ENCODE measurements at places on chromosomes 3 and 15. TPM values are rescaled to one million over a fixed set of nuclear protein-coding genes. Genes with fewer than 3 reads are reported as not detected.

SUCNR1 gene
- not detected for polyA plus RNA-seq

DNA sequence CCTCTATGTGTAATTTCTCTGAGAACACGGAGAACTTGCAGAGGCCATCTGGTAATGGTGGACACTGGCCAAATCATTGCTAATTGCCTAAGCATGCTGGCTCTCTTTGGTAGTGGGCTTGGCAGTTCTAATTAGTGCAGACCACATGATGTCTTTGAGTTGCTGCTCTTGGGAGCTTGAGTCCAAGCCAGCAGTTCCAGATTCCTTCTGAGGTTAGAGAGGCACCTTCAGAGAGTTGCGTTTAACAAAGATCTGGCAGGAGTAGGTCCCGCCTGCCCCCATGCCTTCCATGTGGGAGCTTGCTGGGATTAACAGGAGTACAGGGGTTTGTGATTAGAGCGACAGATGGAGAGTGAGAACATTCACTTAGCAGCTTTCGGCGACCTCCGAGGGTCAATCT lies 449.0 kb upstream of the LMCD1 start:
- no peaks in the 10 kb centered on the region for H3K4me1 ChIP-seq
- H3K36me3 ChIP-seq = no peaks in the 10 kb centered on the region
- DNase-seq = no peak
- no peak overlapping the region for H3K27ac ChIP-seq

- no peaks in the 10 kb centered on the region for H3K27me3 ChIP-seq
- no peak overlapping the region for H3K27ac ChIP-seq
- peaks cover 16% of the 10 kb centered on the region for H3K4me1 ChIP-seq
- H3K4me3 ChIP-seq = peak overlapping the region; percentile 59
- peak; percentile 59 for DNase-seq
- H3K36me3 ChIP-seq = no peaks in the 10 kb centered on the region
Observed at GRCh38 chr15:92012368-92012629, 158.8 kb downstream of the SLCO3A1 start.

ZNF639 gene
- 26.8 TPM for polyA plus RNA-seq

DNA sequence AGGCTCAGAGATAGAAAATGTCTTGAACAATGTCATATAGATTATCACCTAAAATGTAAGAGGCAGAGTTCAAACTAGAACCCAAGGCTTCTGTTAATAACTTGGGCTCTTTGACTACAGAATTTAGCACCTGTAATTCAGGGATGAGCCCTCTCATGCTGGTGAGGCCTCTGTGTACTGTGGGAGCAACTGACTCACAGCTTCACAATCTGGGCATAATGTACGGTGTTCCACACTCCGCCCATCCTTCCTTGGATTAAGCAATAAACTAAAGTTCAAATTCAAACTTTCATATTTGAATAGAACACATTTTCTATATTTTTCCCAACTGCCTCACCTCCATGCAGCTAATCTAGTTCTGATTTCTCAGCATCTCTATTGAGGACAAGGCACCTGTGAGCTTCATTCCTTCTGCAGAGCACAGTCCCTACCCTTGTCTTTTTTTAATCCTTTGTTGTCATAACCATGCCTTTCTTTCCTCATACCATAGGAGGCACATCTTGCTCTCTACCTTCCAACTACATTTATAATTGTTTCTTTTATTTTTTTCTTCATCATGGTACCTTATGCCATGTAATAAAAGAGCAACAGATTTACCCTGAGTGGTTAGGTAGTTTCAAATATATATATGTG lies 392.1 kb downstream of the NLGN1 start:
- no peak overlapping the region for H3K27ac ChIP-seq
- H3K4me3 ChIP-seq = no peak overlapping the region
- no peaks in the 10 kb centered on the region for H3K36me3 ChIP-seq
- H3K27me3 ChIP-seq = no peaks in the 10 kb centered on the region
- peak; percentile 56 for DNase-seq

DNA sequence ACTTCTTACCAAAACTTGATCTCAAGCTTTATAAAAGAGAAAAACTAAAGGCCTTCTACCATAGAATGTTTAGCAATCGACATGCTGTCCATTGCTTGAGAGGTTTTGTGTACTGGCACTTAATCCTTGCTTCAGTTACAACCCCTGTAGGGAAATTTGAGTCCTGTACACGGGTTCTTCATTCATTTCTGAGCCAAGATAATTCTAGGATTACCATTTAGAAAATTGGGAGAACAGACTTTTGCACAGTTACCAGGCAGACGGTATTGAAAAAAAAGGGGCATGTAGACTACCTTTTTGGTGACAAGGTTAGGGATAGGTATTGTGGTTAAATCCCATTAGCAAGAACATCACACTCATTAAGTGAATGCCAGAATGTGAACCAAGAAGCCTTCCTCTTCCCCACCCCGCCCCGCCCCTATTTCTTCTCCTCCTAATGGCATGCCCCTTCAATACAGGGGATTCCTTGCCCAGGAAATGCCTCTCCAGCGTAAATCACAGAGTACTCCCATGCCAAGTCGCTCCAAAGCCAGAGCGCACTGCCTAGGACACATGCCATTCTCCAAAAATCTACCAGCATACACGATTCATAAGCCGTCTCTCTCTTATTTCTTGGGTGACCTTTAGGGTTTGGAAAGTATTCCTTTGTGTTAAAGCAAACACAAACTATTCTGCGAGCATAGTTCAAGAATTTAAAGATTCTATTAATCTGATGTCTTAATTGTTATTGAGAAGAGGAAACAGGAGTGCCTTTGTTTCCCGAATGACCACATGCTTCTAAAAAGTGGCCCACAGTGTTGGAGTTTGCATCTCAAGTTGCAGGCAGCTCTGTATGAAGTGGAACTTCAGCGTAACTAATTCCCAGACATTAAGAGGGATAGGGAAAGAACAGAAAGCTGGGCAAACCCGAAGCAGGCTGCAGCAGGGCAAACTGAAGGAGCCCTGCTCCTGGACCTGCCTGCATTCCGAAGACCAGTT lies 164.0 kb upstream of the NR2F2 start:
- no peak for DNase-seq
- no peak overlapping the region for H3K27ac ChIP-seq
- no peaks in the 10 kb centered on the region for H3K27me3 ChIP-seq
- no peaks in the 10 kb centered on the region for H3K36me3 ChIP-seq

SNX22 gene
- 0.94 TPM for polyA plus RNA-seq

GRCh38 chr15:84980196-84981053 lies 1.2 kb upstream of the PDE8A start:
- peak overlapping the region; percentile 89 for H3K27ac ChIP-seq
- H3K27me3 ChIP-seq = no peaks in the 10 kb centered on the region
- peaks cover 10% of the 10 kb centered on the region for H3K4me1 ChIP-seq
- peak overlapping the region; percentile 96 for H3K4me3 ChIP-seq

- H3K27me3 ChIP-seq = no peaks in the 10 kb centered on the region
- no peak overlapping the region for H3K27ac ChIP-seq
- H3K4me1 ChIP-seq = peaks cover 12% of the 10 kb centered on the region
- H3K36me3 ChIP-seq = no peaks in the 10 kb centered on the region
- DNase-seq = no peak
- no peak overlapping the region for H3K4me3 ChIP-seq
Observed at GRCh38 chr3:22265403-22265802, 514.4 kb upstream of the ZNF385D start.

- H3K27me3 ChIP-seq = no peaks in the 10 kb centered on the region
- H3K4me1 ChIP-seq = no peaks in the 10 kb centered on the region
- no peak overlapping the region for H3K4me3 ChIP-seq
- no peak overlapping the region for H3K27ac ChIP-seq
Observed at GRCh38 chr3:194606941-194607340, 26.3 kb downstream of the TMEM44 start.

CHP1 gene
- polyA plus RNA-seq = 86.2 TPM

ANKRD63 gene
- polyA plus RNA-seq = not detected

STRIT1 gene
- not detected for polyA plus RNA-seq
